ENCODE measurements at places on chromosomes 7 and 10.

DNA sequence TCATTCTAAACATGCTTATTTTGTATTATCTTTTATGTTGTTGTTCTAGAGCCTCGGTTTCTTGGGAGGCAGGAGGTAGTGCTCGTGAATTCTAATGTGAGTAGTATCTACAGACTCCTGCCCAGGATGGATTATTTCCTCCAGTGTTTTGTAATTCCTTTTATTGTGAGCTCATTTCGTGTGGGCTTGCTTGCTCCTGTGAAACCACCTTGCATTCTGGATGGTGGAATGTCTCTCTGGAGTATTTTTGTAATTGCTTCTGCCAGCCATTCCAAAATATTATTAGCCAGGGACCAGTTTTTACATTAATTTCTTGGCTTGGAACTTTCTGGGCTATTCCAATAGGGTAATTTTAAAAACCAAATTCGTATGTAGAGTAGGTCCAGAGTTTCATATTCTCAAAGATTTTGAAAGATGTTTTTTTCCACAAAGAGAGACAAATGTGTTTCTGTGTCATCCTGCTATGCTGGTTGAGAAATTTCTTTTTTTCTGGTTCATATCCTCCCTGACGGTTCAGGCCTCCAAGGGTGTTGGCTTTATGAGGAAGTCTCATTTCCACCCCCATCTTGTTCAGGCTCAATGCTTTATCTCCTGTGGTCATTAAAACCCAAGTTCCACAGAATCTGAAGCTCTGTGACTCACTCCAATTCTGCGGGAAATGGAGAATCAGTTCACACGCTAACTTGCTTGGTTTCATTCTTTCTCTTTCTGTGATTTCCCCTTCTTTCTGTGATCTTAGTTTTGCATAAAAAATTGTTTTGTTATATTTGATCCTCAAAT lies 41.7 kb upstream of the CALD1 start:
- no peak overlapping the region for H3K27ac ChIP-seq
- no peaks in the 10 kb centered on the region for H3K4me1 ChIP-seq
- no peak overlapping the region for H3K4me3 ChIP-seq
- H3K27me3 ChIP-seq = no peaks in the 10 kb centered on the region

- H3K4me3 ChIP-seq = no peak overlapping the region
- DNase-seq = no peak
- no peak overlapping the region for H3K27ac ChIP-seq
- no peaks in the 10 kb centered on the region for H3K27me3 ChIP-seq
- H3K4me1 ChIP-seq = no peaks in the 10 kb centered on the region
Measured at GRCh38 chr10:88138319-88138848, 275.0 kb downstream of the PTEN start.

DNA sequence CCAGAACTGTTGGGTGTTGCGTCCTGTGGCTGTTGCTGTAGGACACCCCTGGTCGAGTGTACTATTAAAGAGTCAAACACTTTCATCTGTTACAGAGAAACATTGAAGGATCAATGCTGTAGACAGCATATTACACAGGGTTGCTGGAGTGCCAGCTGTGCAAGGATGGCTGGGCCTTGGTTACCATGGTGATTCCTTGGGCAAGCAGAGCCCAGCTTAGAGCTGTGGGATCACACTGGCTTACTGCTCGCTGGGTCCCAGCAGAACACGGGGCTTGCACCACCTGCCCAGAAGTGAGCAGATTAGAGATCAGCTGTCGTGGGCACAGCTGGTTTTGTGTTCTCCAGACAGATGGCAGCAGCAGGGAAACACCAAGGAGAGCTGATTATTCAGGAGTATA lies 76.0 kb downstream of the GPR141 start:
- no peak for DNase-seq
- H3K4me3 ChIP-seq = no peak overlapping the region
- no peaks in the 10 kb centered on the region for H3K27me3 ChIP-seq

GRCh38 chr10:114077347-114077746 lies 33.7 kb downstream of the ADRB1 start:
- no peak overlapping the region for H3K4me3 ChIP-seq
- no peaks in the 10 kb centered on the region for H3K4me1 ChIP-seq
- H3K27ac ChIP-seq = no peak overlapping the region
- DNase-seq = no peak
- no peaks in the 10 kb centered on the region for H3K36me3 ChIP-seq
- no peaks in the 10 kb centered on the region for H3K27me3 ChIP-seq

GRCh38 chr10:69366738-69367137 lies 50.0 kb downstream of the TACR2 start:
- no peaks in the 10 kb centered on the region for H3K36me3 ChIP-seq
- H3K4me3 ChIP-seq = no peak overlapping the region
- H3K4me1 ChIP-seq = peaks cover 13% of the 10 kb centered on the region

DNA sequence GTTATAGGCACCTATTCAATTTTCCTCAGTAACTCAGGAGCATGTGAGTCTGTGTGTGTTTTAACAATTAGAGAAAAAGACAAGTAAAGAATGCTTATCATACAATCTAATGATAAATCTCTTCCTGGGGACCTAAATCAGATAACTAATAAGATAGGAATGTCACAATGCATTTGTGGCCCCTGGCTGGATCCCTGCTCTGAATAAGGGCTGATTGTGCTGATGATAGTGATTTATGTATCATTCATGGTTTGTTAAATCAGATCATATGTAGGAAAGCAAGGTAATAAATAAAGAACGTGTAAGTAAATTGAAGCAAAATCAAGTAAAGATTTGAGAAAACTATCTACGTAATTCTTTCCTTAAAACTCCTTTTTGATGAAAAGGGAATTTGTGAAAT lies 145.9 kb downstream of the C7orf25 start:
- no peaks in the 10 kb centered on the region for H3K27me3 ChIP-seq
- DNase-seq = no peak
- H3K4me3 ChIP-seq = no peak overlapping the region
- no peak overlapping the region for H3K27ac ChIP-seq

- H3K27ac ChIP-seq = peak within 1 kb of the TSS; percentile 78
- peak within 1 kb of the TSS; percentile 68 for H3K4me3 ChIP-seq
- no peaks in the 10 kb centered on the region for H3K36me3 ChIP-seq
- H3K4me1 ChIP-seq = peaks cover 19% of the 10 kb centered on the region
- peaks cover 95% of the 10 kb centered on the region for H3K27me3 ChIP-seq
Measured at GRCh38 chr10:129963641-129964501, at the start of gene EBF3. TSS of gene EBF3 (minus strand) at chr10:129964274. CDS start at chr10:129963768, 506 bp downstream.
